ENCODE measurements at places on chromosomes 1 and 21.

DNA sequence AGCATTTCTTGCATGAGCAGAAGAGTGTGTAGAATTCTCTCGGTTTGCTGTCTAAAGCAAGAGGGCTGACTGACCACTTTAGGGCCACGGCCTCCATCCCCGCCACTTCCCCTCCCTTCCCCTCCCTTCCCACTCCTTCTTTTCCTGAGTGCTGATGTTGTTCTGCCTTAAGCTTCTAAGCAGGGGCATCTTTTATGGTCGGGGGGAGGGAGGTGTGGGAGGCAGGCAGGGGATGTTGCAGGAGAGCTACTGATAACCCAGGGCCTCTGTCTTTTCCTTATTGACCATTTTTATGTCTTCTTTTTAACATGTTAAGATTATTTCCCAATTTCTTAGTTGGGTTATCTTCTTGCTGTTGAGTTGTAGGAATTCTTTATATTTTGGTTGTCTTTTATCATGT lies 15.1 kb downstream of the USP25 start:
- no peak for DNase-seq

DNA sequence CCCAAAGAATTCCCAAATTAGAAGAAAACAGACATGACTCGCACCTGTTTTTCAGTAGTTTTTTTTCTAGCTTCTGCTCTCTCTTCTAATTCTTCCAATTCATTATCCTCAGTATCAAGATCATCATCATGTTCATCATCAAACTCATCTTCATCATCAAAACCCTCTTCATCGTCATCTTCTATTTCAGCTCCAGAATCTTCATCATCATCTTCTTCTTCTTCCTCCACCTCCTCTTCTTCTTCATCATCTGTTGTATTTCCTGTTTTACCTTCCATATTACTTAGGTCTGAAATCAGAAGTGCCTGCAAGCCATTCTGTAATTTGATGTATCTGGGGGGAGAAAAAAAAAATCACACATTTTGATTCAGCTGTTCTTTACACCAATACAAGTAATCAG lies 38.3 kb downstream of the NRDC start:
- DNase-seq: no peak

DNA sequence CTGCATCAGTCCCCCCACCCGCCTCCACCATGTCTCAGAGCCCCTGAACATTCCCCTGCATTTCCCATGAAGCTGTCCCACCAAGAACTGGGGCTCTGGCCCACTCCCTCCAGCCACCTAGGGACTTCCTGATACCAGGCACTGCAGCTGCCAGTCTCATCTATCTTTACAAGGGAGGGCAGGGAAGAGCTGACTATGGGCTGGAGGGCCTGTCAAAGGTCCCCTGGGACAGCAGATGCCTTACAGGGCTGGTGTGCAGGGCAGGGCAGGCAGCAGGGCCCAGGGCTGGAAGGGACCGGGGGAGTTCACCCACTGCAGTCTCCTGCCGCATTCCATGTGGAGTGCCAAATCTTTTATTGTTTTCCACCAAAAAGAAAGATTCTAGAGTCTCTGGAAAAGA lies 17.6 kb downstream of the SHISA4 start:
- DNase-seq: no peak

DNA sequence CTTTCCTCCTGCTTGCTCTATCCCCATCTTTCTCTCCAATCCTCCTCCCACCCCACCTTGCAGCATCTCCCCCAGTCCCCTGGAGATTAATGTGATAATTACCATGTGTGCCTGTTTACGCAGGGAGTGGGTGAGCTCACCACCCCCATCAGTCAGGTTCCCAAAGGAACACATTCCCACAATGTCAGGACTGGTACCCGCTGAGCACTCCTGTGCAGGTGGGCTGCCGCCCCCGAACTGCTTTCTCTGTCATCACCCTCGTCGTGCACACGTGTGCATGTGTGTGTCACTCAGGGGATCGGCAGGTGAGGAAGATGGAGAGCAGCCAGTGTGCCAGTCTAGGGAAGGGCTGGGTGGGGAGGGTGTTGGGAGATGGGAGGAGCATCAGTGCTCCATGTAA lies 163.4 kb downstream of the CACNA1E start:
- DNase-seq: no peak

DNA sequence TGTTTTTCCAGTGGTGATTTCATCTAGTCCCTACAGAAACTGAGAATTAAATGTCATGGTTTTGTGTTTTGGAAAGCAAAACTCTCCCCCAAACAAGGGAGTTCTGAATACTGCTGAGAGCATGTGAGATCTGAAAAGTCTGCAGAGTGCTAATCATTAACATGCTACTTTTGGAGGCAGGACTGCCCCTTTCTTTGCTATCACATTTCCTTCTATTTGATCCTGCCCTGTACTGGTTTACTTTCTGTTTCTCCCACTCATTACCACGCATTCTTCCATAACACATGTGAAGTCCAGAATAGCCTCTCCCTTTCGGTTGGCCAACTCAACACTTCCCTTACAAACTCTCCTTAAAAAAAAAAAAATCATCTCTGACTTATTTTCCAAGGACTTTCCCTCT lies 63.6 kb downstream of the GADD45A start:
- DNase-seq: no peak

DNA sequence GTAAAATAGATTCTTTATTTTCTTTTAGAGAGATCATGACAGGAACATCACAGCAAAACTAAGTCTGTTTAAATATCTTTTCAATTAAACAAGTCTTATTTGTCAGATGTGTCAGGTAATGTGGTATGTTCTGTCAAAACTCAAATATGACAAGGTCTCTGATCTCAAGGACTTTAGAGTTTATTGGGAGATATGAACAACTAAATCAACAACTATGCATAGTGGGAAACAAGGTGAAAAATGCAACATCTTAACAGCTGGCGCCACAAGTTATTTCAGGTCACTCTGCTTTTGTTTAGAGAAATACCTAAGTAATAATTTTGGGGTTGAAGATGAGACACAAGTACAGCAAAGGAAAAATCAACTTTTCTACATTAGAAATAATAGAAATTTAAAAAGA lies 779.4 kb upstream of the ADGRL4 start:
- DNase-seq: no peak

All from activated naive CD4-positive, alpha-beta T cell (primary cell).